ENCODE measurements at places on chromosomes 3 and 15.
A peak's percentile ranks its signal among the peaks of the same experiment; 100 is the strongest.

DNA sequence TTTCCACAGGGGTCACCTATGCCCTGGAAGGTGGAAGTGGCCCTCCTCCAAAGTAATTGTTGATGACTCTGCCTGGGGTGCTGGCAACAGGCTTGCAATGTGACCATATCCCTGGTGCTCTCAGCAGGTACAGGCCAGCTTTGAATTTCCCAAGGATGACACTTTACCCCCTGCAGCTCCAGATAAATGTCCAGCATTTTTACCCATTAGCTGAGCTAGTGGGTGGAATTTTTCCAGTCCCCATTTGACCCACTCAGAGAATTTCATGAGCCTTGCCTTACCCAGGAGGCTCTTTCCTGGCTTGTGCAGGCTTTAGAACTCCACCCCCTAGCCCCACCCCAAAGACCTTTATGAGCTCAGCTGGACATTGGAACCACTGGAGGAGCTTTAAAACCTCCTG, 77.6 kb downstream of the ST8SIA2 start:
- no peak for DNase-seq

DNA sequence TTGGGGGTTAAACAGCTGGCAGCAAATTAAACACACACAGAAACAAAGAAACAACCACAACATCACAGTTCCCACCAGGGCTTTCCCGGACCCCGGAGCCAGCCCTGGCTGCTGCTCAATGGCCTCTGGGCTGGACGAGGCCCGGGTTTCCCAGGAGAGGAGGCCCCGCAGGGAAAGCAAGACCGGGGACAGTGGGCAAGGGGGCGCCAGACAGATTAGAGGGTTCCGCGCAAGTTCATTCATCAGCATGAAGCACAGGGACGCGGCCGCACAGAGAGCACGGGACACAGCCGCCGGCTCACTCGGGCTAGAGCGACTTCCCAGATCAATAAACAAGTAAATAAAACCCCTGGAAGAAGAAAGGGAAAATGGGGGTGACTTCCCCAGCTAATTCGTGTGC, 66.4 kb upstream of the RPL32 start:
- no peak for DNase-seq

GRCh38 chr3:180135101-180135500, 98.4 kb upstream of the PEX5L start:
- no peak for DNase-seq

GRCh38 chr3:98856724-98857123, 44.8 kb downstream of the DCBLD2 start:
- DNase-seq: no peak

DNA sequence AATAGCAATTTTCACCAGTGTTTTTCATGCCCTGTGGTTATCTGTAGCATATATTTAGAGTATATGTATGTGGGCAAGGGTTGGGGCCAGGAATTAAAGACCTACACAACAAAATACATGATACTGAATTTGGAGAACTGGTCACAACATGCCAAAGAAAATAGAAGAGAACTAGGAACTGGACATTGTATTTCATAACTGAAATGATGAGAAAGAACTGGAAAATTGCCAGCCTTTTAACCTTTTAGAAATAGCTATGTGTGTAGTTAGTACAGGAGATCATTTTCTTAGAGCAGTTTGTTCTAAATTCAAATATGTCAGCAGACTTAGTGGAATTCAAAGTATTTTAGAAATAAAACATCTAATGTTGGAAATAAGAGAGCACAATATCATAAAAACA, 227.1 kb upstream of the CGNL1 start:
- DNase-seq: peak; percentile 6

DNA sequence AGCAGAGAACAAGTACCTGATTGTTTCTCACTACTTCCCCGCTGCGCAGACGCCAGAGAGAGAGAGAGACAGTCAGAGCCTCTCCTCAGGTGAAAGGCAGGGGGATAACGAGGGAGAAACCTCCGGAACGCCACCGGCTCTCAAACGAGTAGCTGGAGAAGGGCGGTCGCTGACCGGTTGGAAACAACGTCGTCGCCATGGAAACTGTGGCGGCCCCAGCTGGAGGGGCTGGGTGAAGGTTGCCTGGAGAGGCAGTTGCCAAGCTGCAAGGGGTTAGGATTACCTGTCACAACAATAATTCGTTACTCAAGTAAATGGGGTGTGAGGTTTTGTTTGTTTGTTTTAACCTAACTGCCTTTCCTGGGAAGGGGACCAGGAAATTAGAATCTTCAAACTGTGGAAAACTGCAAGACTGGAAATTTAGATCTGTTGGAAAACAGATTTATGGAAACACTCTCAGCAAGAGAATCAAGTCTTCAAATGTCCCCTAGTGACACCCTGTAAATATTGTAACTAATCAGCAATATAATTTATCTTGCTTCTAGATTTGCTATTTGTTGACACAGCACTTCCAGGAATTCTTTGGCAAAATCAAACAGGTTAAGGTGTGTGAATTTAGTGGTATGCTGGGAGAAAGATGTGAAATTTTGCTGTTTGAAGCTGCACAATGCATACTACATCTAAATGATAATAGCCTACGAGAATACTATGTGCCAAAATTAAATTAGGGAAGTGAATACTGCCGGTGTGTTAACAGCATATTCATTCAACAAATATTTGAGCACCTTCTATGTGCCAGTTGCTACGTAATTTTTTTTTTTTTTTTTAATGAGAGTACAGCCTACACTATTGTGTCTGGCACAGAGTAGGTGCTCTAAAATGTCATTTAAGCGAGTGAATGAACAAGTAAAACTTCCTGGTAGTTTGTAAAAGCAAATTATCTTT, at the start of gene DNAH12:
Gene DNAH12, minus strand, starts transcription at position 164 of the 945 bp plus-strand sequence. CDS start 1,474 bp downstream, outside the sequence.
- peak; percentile 17 for DNase-seq

GRCh38 chr3:147369231-147369630, 37.1 kb downstream of the ZIC4 start:
- DNase-seq: no peak

DNA sequence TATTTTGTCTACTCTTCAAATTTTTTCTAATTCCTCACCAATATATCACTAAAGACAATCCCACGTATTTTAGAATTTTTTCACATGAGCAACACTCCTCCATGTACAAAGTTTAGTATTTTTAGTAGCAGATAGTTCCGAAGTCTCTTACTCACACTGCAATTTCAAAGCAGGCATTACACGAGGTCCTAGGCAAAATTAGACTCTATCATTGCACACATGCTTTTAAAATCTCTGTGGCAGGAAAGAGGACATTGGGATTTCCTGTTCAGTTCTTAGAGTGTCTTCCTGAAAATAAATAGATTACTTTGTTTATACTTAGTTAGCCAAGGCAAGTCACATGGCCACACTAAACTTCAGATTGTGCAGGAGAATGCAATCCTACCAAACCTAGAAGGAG, 847.7 kb downstream of the ROBO2 start:
- no peak for DNase-seq

GRCh38 chr15:79919090-79919748, 22.4 kb upstream of the MTHFS start:
- DNase-seq: no peak

DNA sequence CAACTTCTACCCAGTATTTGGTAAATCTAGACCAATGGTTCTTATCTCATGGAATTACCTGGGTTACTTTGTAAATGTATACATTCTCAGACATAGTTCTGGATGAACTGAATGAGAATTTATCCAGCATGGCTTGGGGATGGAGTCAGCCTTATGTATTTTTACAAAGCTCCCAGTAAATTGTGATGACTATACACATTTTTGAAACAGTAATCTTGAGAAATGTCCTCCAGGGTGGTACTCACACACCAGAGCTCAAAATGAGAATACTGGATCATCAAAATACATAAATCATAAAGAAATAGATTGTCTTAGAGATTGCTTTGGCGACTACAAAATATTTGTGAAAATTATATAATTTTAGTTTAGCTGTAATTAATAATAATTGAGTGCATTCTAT, 722.1 kb upstream of the DPPA4 start:
- no peak for DNase-seq

DNA sequence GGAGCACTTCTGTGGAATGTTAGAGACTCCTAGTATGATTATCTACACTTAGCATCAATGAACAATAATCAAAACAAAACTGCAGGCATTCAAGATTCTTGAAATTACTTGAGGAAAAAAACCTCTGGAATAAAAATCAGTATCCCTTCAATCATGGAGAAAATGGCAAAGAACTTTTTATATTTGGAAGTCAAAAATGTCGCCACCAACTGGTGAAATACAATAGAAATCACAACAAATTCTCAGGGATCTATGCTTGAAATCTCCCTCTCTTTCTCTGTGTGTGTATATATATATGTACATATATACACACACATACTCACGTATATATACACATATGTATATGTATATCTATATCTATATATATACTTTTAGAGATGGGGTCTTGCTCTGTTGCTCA, 378.9 kb upstream of the ALCAM start:
- no peak for DNase-seq

DNA sequence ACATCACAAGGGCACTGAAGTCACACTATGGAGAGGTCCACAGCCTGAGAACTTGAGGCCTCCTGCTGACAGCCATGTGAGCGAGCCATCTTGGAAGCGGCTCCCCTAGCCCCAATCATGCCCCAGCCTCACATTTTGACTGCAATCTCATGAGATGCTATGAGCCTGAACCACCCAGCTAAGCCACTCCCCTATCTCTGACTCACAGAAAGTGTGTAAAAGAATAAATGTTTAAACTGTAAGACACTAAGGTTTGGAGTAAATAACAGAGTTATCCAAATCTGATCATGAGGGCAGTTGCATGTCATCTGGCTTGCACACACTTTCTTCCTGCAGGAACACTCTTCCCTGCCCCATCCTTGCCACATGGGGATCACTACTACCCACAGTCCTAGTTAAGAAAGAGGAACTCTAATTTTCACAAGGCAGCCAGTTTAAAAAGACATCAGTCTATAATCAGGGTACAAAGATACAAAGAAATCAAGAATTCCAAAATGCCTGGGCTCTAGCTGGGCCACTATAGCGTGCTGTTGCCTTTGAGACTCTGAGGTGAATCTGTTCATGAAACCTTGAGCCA, 494.2 kb downstream of the FOXP1 start:
- DNase-seq: no peak

DNA sequence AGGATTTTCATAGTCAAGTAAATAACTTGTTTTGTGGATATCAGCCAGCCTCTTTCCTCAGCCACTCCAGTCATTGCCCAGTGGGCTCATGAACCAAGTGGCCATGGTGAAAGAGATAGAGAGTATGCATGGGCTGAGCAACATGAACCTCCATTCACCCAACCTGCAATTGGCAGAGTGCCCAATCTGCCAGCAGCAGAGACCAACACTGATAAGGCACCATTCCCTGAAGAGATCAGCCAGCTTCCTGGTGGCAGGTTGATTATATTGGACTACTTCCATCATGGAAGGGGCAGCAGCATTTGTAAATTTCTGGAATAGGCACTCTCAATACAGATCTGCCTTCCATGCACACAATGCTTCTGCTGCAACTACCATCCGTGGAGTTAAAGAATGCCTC, 10.3 kb upstream of the MCF2L2 start:
- no peak for DNase-seq

GRCh38 chr3:144593881-144594280, 622.3 kb downstream of the DIPK2A start:
- no peak for DNase-seq

DNA sequence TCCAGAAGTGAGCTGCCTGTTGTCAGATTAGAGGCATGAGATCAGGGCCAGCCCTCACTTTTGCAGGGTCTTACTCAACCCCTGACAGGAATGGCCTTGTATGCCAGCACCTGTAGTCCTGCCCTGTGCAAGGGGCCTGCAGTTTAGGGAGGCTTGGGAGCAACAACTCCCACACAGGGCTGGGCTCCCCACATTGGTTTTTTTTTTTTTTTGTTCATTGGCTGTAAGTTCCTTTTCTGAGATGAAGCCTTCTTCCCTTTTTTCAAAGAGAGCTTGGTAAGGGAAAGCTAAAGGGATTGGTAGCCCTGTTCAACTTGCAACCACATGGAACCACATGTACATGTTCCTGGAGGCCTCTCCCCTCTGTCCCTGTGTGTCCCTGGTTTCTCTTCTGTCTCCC, 46.4 kb downstream of the TNFAIP8L3 start:
- DNase-seq: no peak

GRCh38 chr15:62783303-62783957, 259.1 kb upstream of the TPM1 start:
- DNase-seq: peak; percentile 69

DNA sequence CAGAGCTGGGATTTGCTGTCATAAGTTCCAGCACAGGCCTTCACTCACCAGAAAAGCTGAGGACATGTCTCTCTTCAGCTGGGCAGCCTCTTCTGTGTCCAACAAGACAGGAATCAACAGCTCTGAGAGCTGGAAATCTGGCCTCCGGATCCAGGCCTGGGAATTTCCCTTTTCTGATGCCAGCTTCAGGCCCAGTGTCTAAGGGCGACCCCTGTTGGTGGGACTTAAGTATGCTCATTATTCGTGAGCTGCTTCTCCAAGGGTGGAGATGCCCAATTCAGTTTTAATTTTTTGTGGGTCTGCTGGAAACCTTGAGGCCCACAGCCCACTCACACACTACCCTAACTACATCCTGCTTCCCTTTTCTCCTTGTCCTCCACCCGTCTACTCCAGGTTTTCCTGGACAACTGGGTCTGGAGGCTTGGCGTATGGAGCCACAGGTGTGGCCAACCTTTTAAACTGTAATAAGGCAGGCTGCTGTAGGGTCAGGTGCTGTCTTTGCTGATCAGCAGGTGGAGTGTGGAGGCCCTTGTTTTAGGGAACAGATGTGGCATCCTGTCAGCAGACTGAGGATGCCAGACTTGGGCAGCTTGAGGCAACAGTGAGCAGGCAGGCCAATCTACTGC, 2.6 kb upstream of the CEMIP start:
- DNase-seq: peak; percentile 72

DNA sequence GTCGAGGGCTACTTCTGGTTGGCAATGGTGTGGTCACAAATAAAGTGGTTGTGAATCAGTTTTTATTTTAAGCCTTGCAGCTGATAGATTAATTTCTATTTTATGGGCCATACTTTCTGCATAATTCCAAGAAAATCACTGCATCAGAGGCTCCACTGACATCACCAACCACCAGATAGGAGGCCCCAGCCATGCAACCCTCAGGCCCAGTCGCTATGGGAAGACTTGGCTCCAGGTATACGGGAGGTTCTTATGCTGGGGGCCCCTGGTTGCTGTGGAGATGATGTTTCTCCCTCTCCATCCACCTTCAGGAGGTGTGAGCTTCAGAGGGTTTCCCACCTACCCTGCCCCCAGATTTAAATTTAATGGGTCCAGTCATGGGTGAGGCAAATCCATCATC, 57.4 kb downstream of the ISG20 start:
- no peak for DNase-seq

DNA sequence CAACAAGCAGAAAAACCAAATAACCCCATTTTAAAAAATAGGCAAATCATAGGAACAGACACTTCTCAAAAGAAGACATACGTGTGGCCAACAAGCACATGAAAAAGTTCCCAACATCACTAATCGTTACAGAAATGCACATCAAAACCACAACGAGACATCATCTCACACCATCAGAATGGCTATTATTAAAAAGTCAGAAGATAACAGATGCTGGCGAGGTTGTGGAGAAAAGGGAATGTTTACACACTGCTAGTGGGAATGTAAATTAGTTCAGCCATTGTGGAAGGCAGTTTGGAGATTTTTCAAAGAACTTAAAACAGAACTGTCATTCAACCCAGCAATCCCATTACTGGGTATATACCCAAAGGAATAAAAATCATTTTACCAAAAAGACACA, 60.7 kb downstream of the ABI3BP start:
- DNase-seq: no peak

GRCh38 chr3:29242296-29242695, 38.6 kb upstream of the RBMS3 start:
- no peak for DNase-seq

- DNase-seq: peak; percentile 78
These were observed 481.2 kb downstream of the FOXP1 start for GRCh38 chr3:71102111-71102983.

- DNase-seq: no peak
These were observed 99.2 kb upstream of the SAMMSON start for GRCh38 chr3:69900331-69900730.

Data from GM03348 (cell line).